Hepatocyte (in vitro differentiated cells): ENCODE measurements at places on chromosomes 2 and 18. TPM values are rescaled to one million over a fixed set of nuclear protein-coding genes. Genes with fewer than 3 reads are reported as not detected.
A peak's percentile ranks its signal among the peaks of the same experiment; 100 is the strongest.

DNA sequence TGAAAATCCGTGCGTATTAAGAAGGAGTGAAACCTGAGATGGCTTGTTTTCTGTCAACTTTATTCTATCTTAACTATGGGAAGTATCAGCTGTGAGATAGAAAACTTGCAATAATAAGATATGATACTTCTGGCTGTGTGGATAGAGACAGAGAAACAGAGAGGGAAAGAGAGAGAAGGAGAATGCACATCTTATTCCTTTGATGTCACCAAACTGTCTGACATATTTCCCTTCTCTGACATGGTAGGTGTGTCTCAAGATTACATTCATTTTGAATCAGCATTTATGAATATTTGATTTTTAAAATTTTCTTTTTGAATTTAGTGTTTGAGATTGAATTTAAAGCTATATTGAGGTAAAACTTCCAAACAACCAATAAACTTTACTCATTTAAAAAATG lies 69.4 kb downstream of the CDC42EP3 start:
- H3K4me1 ChIP-seq = no peaks in the 10 kb centered on the region
- H3K27me3 ChIP-seq = no peaks in the 10 kb centered on the region
- H3K27ac ChIP-seq = no peak overlapping the region

DNA sequence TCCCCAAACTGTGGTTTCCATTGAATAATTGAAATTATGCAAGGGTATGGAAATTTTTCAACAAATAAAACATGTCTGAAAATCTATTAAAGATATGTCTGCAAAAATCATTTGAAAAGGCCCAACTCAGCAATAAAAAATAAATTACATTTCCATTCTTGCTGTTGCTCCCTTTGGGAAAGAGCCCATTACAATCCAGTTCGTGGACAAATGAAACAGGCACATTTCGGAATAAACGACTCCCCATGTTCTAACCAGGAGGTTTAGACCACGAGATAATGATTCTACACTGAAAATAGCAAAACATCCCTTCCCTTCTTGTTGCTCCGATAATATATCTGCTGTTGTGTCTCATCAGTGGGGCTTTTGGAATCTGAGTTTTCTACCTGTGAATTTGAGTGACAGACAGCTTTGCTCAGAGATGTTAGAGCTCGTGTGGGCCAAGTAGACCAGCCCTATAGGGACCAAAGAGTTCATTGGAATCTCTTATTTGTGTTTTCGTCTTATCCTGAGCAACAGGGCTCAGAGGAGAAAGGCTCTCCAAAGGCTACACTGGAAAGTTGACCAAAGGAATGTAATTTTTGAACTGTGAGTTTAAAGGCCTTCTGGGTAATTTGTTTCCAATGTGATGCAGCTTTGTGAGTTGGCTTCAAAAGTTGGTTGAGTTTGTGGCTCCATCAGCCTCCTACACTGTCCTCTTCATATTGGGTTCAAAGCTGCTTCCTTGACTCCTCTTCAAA lies 119.5 kb downstream of the ACTR3 start:
- H3K4me3 ChIP-seq = no peak overlapping the region
- DNase-seq = no peak
- H3K36me3 ChIP-seq = no peaks in the 10 kb centered on the region
- H3K4me1 ChIP-seq = peaks cover 12% of the 10 kb centered on the region
- no peak overlapping the region for H3K27ac ChIP-seq
- no peaks in the 10 kb centered on the region for H3K27me3 ChIP-seq

GRCh38 chr2:149365931-149366583 lies 35.7 kb downstream of the LYPD6 start:
- peaks cover 10% of the 10 kb centered on the region for H3K27me3 ChIP-seq
- no peak overlapping the region for H3K4me3 ChIP-seq
- H3K27ac ChIP-seq = peak overlapping the region; percentile 47

DNA sequence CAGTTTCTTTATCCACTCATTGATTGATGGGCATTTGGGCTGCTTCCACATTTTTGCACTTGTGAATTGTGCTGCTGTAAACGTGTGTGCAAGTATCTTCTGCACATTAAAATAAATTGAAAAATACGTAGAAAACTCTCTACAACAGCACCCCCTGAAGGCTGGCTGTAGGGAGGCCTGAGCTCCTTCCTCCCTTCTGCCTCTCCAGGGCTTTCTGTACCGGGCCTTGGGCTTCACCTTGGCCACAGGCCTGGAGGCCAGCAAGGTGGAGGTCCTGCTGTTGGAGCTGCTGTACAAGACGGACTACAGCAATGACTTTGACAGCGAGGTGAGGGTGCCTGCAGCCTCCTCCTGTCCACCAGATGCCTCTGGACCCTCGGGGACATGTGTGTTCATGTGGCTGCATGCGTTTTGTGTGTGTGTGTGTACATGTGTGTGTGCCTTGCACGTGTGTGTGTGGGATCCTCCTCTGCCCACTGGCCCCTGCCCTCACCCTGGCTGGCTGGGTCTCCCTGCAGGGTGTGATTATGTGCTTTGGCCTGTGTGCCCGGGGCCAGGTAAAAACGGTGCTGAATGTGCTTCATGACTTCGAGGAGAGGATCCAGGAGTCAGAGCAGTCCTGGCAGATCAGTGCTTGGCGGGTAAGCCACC lies 29.2 kb downstream of the MROH2A start:
- H3K4me1 ChIP-seq = no peaks in the 10 kb centered on the region
- no peak overlapping the region for H3K4me3 ChIP-seq
- H3K36me3 ChIP-seq = no peaks in the 10 kb centered on the region
- no peak for DNase-seq
- no peaks in the 10 kb centered on the region for H3K27me3 ChIP-seq

GRCh38 chr2:216880509-216881184 lies 20.8 kb upstream of the TNP1 start:
- peak overlapping the region; percentile 53 for H3K27ac ChIP-seq
- no peaks in the 10 kb centered on the region for H3K27me3 ChIP-seq
- no peak overlapping the region for H3K4me3 ChIP-seq
- H3K36me3 ChIP-seq = no peaks in the 10 kb centered on the region
- peaks cover 10% of the 10 kb centered on the region for H3K4me1 ChIP-seq

GRCh38 chr2:42587526-42588117 lies 19.2 kb downstream of the MTA3 start:
- H3K27ac ChIP-seq = no peak overlapping the region
- no peak overlapping the region for H3K4me3 ChIP-seq
- DNase-seq = no peak
- H3K4me1 ChIP-seq = no peaks in the 10 kb centered on the region

- H3K4me1 ChIP-seq = no peaks in the 10 kb centered on the region
- no peak overlapping the region for H3K4me3 ChIP-seq
- no peaks in the 10 kb centered on the region for H3K27me3 ChIP-seq
These were observed 16.7 kb downstream of the TACR1 start for GRCh38 chr2:75182606-75183005.

Gene SLC14A1
- 0.81 and 0.98 TPM in 2 replicates for polyA plus RNA-seq

Gene REG1B
- polyA plus RNA-seq = not detected in 2 replicates

Gene MYCN
- polyA plus RNA-seq = 8.9 and 10.8 TPM in 2 replicates
